CD8-positive, alpha-beta memory T cell (primary cell): ENCODE measurements at places on chromosomes 12 and 14.

- H3K36me3 ChIP-seq: no peaks in the 10 kb centered on the region
- no peak for DNase-seq
- H3K4me1 ChIP-seq: peaks cover 7% of the 10 kb centered on the region
Observed at GRCh38 chr12:8676651-8677050, 14.0 kb upstream of the MFAP5 start.

- DNase-seq: no peak
- no peaks in the 10 kb centered on the region for H3K27me3 ChIP-seq
- H3K36me3 ChIP-seq: no peaks in the 10 kb centered on the region
- no peak overlapping the region for H3K4me3 ChIP-seq
- no peaks in the 10 kb centered on the region for H3K4me1 ChIP-seq
Observed at GRCh38 chr14:69281450-69282169, 21.7 kb downstream of the GALNT16 start.

- H3K4me3 ChIP-seq: no peak overlapping the region
- no peaks in the 10 kb centered on the region for H3K27me3 ChIP-seq
- H3K36me3 ChIP-seq: no peaks in the 10 kb centered on the region
Observed at GRCh38 chr14:48575772-48576171, 900.4 kb upstream of the MDGA2 start.

- no peaks in the 10 kb centered on the region for H3K36me3 ChIP-seq
- no peak overlapping the region for H3K4me3 ChIP-seq
- no peaks in the 10 kb centered on the region for H3K27me3 ChIP-seq
- H3K4me1 ChIP-seq: no peaks in the 10 kb centered on the region
- no peak overlapping the region for H3K27ac ChIP-seq
Observed at GRCh38 chr14:31549817-31550216, 11.4 kb upstream of the NUBPL start.

- DNase-seq: no peak
- no peak overlapping the region for H3K27ac ChIP-seq
- H3K36me3 ChIP-seq: no peaks in the 10 kb centered on the region
Observed at GRCh38 chr14:74601982-74602381, 10.1 kb downstream of the LTBP2 start.

- no peak overlapping the region for H3K4me3 ChIP-seq
- H3K4me1 ChIP-seq: peaks cover 3% of the 10 kb centered on the region
- H3K27ac ChIP-seq: no peak overlapping the region
- H3K27me3 ChIP-seq: no peaks in the 10 kb centered on the region
Observed at GRCh38 chr14:76941544-76941943, 87.0 kb downstream of the IRF2BPL start.
